ENCODE measurements at places on chromosomes 4 and X.

DNA sequence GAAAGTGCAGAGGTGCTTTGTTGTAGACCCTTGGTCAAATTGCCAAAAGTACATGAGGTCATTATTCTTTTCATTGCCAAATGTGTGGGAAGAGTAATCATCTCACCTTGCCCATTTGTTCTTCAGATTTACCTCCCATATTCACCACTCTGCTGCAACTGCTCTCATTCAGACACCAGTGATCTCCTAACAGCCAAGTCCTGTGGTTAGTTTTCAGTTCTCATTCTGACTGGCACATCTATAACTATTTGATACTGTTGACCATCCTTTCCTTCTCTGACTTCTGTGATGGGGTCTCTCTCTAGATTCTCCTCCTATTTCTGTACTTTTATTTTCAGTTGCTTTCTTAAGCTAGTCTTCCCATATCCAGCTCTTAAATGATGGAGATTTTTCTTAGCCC lies 39.8 kb downstream of the GRIA3 start:
- DNase-seq = no peak

GRCh38 chrX:8341814-8342590 lies 122.6 kb upstream of the VCX3B start:
- DNase-seq = no peak

- peak; percentile 39 for DNase-seq
These were observed 23.1 kb downstream of the ATP8A1 start for GRCh38 chr4:42633605-42634388.

DNA sequence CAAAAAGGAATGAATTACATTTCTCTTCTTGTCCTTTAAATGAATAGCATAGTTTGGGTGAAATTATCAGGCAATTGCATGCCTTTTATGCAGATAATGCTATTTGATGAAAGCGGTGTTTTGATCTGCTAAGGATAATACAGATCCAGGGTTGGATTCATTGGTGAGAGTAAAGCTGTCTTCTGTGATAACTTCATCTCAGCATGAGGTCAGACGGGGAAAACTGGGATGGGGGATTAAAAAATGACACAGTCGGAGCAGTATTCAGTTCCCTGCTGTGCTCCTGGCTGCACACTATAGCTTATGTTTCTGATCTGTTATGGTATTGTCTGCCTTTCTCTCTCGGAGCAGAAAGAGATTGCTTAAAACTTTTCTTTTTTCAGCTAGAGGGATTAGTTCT lies 105.9 kb upstream of the TENM3 start:
- no peak for DNase-seq

DNA sequence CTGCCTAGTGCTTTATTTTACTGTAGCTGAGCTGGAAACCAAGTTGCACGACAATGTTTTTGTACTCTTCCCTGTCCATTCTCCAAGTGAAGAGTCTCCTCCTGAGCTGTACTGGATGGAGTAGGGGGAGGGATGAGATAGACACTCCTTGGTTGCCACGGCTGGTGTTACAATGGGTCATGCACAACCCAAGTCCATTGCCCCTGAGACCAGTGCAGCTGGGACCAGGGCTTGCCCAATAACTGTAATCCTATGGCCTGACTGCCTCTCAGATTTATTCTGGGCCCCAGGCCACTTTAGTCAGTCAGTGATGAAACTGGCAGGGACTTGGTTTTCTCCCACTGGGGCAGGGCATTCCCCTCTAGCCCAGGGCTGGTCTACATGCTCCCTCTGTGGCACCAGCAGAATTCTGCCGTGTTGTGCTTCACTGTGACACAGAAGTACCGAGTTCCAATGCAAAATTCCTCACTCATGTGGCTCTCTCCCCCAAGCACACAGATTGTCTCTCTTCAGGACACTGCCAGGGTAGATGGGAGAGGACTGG lies 203.3 kb upstream of the PCDH18 start:
- DNase-seq = no peak

DNA sequence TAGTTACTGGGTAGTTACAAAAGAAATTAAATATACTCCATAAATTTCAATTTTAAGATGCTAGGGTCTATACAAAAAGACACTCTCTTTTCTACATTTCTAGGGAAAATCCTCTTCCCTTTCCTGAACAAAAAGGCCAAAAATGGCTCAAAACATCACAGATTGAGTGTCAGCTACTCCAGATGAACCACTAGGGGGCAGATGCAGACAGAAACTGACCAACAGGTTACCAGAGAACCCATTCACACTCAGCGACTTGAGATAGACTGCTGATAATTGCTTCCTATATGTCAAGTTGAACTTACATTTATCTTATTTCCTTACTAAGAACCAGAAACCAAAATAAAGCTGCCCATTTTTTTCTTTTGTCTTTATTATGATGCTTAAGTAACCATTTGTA lies 83.4 kb upstream of the MID1IP1 start:
- peak; percentile 30 for DNase-seq

DNA sequence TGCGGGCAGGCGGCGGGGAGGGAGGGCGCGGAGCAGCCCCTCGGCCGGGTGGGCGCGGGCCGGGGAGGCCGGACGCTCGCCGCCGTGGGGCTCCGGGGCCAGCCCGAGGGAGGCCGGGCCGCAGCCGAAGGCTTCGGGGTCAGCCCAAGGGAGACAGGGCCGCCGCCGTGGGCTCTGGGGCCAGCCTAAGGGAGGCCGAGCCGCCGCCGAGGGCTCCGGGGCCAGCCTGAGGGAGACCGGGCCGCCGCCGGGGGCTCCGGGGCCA lies 251 bp downstream of the KIAA0232 start:
- DNase-seq = no peak

- DNase-seq = no peak
These were observed 10.9 kb downstream of the ADGRA3 start for GRCh38 chr4:22504922-22505321.

GRCh38 chrX:41703574-41704029 lies 14.8 kb downstream of the GPR34 start:
- peak; percentile 59 for DNase-seq

- no peak for DNase-seq
These were observed 60.0 kb downstream of the TIGD2 start for GRCh38 chr4:89171176-89171805.
